ENCODE measurements at places on chromosomes 2 and 18.

DNA sequence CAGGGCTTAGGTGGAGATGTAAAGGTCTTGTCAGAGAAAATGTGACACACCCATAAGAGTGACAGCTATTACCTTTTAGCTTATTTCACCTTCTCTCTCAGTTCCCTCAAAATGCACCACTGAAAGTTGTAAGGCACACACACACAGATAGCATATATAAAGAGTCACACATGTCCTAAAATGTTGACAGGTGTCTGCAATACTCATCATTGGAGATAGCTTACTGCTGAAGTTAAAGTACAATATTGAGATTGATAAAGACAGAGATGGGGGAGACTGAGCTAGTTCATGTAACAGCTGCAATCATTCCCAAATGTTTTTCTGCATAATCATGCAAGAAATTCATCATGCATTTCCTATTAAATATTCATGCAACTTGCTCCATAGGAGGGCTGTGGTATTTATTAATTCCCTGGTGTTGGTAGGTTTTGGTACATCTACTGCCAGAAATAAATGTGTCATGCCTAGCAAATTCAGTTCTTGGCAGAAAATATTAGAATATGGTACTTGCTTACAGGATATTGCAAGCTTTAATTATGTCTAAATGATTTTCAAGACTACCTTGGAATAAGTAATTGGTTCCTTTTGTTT, 118.8 kb upstream of the RBMS1 start:
- DNase-seq: no peak

DNA sequence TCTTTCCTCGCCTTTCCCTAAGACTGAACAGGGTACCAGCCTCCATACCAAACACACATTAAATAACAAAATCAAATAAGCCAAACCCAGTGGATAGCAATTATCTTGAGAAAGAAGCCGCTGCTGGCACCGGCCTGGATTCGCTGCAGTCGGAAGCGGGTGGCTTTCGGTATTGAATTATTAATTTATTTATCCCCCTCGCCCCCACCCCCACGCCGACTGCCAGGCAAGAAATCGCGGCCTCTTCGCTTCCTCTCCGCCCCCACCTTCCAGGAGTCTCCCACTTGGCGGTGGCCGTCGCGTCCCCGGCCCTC, 370 bp upstream of the ZNF804A start:
- no peak for DNase-seq

DNA sequence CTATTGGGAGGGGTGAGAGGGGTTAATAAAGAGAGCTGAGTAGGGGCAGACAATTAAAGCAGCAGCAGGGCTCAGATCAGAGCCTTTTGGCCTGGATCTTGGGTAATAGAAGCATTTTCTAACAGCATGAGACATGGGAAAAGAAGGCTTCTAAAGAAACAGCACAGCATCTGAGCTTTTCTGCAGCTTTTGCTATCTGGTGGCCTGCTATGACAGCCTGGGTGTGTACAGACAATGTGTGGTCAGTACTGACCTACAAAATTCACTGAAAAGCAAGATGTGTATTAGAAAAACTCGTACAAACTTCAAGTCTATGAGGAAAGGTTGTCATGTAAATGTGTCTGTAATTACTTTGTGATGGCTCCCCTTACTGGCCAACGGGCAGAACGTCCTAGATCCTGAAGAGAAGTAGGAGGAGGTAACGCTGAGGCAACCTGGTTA, 95.6 kb downstream of the GALNT3 start:
- no peak for DNase-seq

GRCh38 chr2:191870744-191871143, 23.9 kb upstream of the CAVIN2 start:
- DNase-seq: no peak

DNA sequence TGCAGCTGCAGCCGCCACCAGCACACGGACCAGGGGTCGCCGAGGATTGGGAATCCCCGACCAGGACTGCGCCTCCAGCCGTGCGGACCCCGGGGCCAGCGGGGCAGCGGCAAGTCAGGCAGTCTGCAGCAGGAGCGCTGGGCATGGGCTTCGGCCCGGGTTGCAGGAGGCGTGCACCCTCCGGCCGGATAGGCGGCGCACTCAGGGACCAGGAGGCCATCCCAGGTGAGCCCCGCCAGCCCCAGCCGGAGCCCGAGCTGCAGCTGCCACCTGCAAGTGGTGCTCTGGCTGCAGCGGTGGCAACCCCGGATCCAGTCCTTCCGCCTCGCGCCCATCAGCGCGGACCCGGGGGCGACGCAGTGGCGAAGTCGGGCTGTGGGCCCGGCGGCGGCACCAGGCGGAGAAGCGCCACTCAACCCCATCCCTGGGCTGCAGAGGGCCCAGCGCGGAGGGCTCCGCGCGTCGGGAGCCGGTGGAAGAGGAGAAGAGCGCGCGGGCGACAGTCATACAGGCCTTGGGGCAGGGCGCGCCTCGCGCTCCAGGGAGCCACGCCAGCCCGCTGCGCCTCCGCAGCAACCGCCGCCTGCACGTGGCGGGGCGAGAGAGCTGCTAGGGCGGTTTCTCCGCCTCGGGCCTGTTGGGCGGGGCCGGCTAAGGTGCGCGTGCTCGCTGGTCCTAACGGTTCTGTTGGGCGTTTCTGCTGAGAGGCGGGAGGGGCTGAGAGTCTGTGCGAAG, 73.8 kb downstream of the RPIA start:
- peak; percentile 50 for DNase-seq

- no peak for DNase-seq
These were observed 12.1 kb upstream of the TPO start for GRCh38 chr2:1400943-1401735.

- DNase-seq: no peak
These were observed 442.5 kb upstream of the KLHL29 start for GRCh38 chr2:22942441-22942840.

DNA sequence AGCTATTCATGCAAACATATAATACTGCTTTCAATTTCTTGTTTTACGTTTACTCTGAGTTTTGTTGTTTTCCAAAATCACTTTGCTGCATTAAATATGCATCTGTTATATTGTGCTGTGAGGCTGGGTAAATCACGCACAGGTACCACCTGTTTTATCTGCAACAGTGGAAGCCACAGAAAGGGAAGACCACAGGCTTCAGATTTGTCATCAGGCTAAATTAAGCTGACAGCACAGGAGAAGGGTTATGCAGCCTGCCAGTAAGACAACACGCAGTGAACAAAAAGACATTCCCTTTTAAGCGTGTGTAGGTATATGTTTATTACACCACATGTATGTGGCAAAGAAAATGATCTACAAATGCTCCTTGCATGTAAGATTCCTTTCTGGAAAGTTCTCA, 38.2 kb downstream of the ZNF516 start:
- no peak for DNase-seq

GRCh38 chr2:27703638-27704341, 40.1 kb downstream of the SLC4A1AP start:
- peak; percentile 74 for DNase-seq

DNA sequence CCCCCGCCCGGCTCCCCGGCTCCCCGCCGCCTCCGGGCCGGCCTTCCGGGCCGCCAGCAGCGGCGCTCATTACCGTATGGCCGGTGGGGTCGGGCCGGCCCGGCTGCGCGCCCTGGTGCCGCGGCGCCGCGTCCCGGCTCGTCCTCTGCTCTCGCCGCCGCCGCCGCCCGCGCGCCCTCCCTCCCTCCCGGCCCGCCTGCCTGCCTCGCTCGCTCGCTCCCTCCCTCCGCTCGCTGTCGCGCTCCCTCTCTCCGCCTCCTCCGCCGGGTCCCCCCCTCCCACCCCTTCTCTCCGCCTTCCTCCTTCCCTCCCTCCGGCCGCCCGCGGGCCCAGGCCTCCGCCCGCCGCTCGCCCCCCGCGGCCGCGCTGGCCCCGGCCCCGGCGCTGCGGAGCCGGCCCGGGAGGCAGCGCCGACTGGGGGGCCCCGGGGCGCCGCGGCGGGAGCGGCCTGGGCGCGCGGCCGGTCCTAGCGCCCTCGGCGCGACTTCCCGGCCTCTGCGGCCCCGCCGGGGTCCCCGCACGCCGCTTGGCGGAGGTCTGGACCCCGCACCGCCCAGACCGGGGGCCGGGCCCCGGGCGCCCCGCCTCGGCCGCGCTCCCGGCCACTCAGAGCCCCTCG, at the start of gene DNMT3A:
Gene DNMT3A (minus strand): TSS at position 173 of the 619 bp plus-strand sequence. CDS start 27,941 bp downstream, outside the sequence.
- DNase-seq: peak; percentile 62

DNA sequence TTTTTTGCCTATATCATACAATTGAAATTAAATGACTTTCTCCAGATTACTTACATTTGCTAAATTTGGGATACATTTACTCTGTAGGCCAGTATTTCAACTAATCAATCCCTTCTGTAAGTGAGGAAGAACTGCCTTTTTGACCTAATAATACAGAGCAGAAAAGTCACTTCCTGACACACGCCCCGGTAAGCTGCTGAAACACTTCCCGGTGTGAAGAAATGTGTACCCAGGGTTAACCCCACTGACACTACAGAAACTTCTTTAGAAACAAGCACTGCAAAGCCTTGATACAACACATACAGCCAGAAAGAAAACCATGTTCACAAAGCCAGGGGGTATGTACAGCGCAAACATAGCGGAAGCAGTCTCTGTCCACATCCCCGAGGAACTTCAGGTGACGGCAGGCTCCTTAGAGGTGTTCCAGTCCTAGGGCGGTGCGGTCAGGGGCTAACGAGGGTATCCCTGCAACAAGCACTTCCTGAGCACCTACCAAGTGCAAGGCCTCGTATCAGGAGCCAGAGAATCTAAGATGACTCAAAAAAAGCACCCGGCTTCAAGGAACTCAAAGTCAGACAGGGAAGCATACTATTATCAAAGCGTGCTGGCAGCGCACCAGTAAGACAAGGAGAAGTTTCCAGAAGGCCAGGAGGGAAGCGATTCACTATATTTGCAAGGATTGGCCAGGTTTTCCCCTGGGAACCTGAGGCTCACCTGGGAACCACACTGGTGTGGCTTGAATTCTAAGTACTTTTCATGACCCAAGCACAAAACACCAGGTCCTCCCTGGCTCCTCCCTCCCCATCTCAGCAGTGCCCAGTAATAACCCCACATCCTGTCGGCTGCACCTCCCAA, 46.6 kb downstream of the ZNF516 start:
- no peak for DNase-seq

DNA sequence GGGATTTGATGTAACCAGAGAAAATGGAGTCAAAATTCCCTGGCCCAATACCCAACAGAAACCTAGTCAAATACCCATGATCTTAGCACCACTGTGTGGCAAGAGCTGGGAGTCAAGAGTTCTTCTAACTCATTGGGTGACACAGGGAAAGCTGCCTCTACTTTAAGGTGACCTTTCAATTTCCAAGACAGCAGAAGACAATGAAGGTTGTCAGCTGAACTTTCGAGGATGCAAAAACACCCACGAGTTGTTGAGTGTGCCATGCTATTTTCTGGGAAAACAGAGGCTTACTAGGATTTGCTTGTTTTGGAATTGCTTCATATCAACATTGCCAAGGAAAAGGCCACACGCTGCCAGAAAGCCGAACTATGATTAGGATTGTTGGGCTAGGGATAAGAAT, 61.6 kb upstream of the CYRIA start:
- DNase-seq: no peak

GRCh38 chr2:26432859-26433258, 31.1 kb downstream of the DRC1 start:
- DNase-seq: no peak

GRCh38 chr2:7572450-7572849, 655.2 kb downstream of the RNF144A start:
- DNase-seq: no peak

GRCh38 chr2:58992062-58992706, 751.1 kb upstream of the FANCL start:
- DNase-seq: no peak

GRCh38 chr2:197001921-197002320, 75.4 kb upstream of the PGAP1 start:
- no peak for DNase-seq

DNA sequence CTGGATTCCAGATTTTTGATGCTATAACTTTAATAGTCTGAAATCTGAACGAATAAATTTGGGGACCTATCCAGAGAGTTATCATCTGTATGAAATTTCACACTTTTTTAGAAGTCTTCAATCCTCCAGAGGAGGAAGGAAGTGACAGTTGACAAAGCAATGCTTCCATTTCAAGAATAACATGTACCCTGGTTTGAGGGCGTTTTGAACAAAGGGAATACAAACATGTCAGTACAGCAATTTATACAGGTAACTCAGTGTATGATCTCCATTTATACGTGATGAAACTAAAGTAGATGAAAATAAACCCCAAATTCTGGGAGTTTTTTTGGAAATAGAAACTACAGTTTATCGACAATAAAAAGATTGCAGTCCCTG, 42.2 kb downstream of the CIB4 start:
- DNase-seq: no peak
